ENCODE measurements at places on chromosomes 1 and 21.
A peak's percentile ranks its signal among the peaks of the same experiment; 100 is the strongest.

DNA sequence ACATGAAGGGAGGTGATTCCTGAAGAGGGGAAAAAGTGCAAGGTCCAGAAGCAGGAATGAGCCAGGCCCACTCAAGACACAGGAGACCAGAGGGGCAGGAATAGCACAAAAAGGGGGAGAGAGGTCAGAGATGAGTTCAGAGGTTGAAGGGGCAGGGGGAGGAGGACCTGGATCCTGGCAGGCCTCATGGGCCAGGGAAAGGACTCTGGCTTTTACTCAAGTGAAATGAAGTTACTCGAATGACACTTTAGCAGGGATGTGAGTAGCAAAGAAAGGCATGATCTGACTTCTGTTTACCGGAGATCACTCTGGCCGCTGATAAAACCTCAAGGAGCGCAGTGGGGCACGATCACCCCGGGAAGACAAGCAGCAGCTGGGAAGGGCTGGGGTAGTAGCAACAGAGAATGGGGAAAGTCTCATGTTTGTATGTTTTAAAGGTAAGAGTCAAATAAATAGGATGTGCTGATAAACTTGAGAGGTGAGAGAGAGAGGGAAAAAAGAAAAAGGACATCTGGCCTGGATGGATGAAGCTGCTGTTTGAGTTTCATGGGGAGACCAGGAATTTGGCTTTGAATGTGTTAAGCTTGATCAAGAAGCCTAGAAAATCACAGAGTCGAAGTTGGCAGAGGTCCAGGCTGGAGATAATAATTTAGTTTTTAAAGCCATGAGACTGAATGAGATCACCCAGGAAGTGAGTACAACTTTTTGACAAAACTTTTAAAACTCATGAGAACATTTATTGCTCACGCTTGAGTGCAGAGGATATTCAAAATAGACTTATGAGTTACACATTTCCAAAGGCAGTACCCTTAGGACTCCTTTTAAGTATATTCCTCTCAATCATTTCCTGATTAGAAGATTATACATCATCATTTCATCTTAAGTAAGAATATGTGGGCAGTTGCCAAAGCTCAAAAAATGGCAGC lies 156.0 kb downstream of the RERE start:
- peak; percentile 53 for DNase-seq

DNA sequence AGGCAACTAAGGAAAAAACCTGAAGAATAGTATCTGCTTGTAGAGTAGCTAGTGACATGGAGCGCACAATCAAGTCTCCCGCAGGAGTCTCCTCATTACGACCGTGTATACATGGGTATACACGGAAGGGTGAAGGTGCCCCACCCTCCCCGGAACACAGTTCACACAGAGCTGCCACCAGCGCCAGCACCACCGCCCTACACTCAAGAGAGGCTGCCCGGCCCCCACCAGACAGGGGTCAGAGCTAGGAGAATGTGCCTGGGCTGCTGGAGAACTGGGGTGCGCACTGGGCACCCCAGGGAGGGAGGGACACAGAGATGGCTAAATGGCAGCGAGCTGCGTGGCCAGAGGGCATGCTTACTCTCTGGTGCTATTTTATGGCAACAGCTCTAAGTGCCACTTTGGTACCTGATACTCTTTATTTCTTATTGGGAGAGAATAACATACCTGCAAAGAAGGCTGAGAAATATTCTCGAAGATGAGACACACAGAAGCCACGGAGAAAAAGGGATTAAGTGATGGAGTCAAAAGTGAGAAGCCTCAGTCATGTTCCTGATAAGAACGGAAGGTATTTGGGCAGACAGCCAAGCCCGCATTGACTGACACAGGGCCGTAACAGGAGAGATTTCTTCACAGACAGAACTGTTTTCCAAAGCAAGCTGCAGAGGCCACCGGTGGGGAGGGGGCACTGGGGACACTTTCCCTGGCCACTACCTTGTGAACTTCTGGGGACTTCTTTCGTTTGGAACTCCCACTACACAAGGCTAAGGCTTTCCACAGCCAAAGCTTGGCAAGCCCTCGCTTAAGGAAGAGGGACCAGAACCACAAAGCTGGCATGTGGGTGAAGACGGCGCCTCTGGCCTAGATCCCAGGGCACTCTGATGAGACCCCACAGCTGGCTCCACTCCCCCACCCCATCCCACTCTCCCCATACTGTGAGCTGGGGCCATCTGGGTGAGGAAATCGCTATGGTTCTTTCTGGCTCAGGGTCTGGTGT lies 108.0 kb downstream of the PGBD5 start:
- no peak for DNase-seq

DNA sequence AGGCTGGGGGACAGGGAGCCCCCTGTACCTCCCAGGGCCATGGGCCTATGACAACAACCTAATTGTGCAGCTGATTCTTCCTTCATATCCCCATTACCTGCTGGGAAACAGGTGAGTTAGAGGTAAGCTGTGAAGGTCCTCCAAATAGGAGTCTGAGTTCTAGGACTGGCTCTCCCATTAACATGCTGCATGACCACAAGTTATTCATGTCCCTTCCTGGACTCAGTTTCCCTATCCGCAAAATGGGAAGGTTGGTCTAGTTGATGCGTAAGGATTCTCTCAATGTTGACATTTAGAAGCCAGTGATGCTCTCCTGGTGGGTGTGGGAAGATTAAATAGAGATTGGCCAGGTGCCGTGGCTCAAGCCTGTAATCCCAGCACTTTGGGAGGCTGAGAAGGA lies 4.1 kb downstream of the ZNF683 start:
- no peak for DNase-seq

GRCh38 chr21:43716376-43717165 lies 2.4 kb upstream of the PDXK start:
- no peak for DNase-seq

- DNase-seq, result no peak
These were observed 252.1 kb downstream of the MATN1 start for GRCh38 chr1:30471307-30471706.

GRCh38 chr1:193031431-193031830 lies 27.7 kb downstream of the UCHL5 start:
- DNase-seq, result peak; percentile 36

DNA sequence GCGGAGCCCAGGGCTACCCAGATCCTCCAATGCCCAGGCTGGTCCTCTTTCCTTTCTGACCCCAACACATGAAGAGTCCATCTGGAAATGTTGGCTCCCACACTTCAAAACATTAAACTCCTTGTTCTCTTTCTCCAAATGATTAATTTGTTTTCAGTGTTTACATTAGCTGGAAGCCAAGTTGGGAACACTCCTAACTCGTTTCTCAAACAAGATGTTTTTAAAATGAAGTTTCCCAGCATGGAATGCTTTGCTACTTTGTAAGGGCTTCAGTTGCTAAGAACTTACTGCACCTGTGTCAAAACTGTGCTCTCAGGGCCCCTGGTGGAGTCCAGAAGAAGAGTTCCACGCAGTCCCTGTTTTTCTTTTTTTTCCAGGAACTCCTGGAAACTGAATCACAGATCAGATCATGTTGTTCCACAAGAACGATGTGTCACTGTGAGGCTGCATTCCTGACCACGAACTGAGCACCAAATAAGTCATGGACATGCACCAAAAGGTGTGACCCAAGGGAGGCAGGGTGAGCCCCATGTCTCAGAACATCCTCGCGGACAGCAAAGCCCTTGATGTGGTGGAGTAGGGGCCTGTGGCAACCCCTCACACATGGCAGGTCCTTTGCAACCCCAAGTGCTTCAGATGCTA lies 257.3 kb downstream of the KCNJ6 start:
- no peak for DNase-seq

DNA sequence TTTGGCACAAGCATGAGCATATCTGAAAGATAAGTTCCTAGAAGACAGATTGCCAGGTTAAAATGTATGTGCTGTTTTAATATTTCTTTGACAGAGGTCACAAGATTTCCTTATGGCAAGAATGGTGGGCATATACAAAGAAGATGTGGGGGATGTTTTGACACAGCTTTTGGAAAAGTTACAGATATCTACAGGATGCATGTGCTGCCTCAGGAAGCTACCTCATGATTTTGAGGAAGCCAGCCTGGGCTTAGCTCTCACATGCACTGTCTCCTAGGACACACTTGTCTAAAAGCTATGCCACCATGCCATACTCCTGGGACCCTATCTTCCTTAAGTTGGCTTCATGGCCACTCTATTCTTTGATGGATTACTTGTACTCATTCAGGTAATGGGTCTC lies 99.9 kb downstream of the C1orf94 start:
- no peak for DNase-seq

- DNase-seq, result no peak
These were observed 77.8 kb upstream of the C1orf105 start for GRCh38 chr1:172342584-172343239.

DNA sequence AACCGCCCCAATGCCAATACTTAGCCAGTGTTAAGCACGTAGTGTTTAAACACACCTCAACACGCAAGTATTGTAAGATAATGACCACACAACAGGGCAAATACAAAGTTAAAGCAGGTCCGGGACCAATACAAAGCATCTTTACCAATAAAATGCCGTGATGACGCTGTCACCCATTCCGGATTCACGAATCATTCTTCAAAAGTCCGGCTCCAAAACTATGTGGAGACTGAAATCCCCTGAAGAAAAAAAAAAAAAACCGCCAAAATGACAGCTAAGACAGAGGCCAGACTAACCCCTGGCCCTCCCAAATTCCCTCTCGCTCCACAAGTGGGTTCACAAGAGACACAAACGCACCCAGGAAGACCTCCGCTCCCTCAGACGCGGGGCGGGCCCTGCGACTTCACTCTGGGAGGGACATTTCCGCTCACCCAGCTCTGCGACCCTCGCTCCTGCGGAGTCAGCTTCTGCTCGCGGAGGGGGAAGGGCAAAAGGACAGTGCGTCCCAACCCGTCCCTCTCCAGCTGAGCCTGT lies 625 bp upstream of the DARS2 start:
- DNase-seq, result no peak

GRCh38 chr1:66290761-66291530 lies 243.0 kb upstream of the SGIP1 start:
- no peak for DNase-seq

DNA sequence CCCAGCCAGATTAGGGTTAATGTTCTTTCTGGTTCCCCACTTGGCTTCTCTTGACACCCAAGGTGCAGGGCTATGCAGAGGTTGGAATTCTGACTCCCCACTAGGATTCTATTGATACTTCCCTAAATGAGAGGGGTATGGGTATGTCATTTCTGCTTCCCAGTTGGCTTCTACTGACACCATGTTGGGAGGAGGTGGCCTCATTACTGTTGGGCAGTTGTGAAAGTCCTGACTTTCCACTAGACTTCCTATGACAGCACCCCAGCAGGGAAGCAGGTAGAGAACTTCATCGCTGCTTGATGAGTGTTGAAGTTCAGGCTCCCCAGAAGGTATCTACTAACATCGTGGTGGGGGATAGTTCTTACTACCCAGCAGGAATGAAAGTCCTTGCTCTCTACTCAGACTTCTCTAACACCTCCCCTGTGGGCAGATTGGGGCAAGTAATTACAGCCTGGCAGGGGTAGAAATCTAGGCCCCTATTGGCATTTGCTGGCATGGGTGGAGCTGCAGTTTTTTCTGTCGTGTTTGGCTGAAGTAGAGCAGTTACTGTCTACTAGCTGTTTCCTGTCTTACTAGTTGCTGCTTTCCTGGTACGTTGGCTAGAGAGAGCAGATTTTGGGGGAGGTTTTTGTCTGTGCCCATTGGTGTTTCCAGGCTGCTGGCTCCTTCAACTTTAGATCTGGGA lies 41.5 kb downstream of the ZYG11B start:
- no peak for DNase-seq

DNA sequence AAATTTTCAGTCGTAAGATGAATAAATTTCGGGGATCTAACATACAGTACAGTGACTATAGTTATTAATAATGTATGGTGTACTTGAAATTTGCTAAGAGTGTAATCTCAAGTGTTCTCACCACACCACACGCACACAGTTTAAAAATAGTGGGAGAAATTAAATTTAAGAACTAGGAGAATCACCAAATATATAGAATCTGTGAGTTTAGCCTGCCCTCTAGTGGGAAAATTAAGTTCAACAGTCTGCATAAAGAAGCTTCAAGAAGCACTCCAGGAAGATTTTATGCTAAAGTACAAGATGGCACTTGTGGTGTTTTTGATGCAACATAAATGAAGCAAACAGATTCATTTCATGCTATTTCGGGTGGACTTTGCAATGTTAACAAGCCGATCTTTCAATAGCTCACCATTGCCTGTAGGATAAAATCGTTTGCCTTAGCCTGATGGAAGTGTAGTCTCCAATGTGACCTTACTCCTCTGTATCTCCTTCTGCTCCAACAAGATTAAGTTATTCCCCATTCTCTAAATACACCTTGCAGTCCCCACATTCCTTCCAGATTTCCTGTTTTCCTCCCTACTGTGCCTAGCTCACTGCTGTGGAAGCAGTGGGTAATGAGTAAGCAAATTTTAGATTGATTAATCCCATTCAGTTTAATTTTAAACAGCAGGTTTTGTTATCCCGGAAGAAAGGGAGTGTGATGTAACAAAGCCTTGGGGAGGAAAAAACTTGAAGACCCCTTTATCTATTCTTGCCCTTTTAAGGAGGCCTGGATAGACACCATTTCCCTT lies 8.7 kb upstream of the PIK3C2B start:
- no peak for DNase-seq

- DNase-seq, result no peak
These were observed 123.5 kb downstream of the PATJ start for GRCh38 chr1:61865646-61866220.

- no peak for DNase-seq
These were observed at the start of gene SAMD13 for GRCh38 chr1:84301004-84301784. TSS of gene SAMD13 (plus strand) at chr1:84301708. CDS start at chr1:84303235, 1,527 bp downstream.

GRCh38 chr1:234967121-234967520 lies 161.5 kb downstream of the TOMM20 start:
- DNase-seq, result no peak

GRCh38 chr1:36156329-36157114 lies 562 bp downstream of the MAP7D1 start:
- peak; percentile 79 for DNase-seq

DNA sequence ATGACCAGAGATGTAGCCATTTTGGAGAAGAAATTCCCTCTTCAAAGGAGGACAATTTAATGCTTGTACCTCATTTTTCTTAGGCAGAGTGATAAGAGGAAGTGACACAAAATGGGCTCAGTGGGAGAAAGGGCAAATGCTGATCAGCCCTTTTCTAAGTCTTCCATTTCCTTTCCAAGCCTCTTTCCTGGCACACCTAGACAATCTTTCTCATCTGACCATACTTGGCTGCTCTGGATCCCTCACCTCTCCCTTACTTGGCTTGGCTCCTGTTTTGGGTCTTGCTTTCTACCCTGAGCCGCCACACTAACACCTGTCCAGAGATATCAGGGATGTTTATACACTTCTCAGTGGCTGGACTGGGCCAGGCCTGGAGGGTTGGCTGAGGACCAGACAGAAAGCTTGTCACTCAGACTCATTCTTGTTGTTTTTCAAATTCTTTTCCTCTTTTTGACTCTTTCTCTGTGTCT lies 13.1 kb downstream of the TXNIP start:
- DNase-seq, result no peak

- no peak for DNase-seq
These were observed 16.1 kb upstream of the PCP4 start for GRCh38 chr21:39851002-39851618.

DNA sequence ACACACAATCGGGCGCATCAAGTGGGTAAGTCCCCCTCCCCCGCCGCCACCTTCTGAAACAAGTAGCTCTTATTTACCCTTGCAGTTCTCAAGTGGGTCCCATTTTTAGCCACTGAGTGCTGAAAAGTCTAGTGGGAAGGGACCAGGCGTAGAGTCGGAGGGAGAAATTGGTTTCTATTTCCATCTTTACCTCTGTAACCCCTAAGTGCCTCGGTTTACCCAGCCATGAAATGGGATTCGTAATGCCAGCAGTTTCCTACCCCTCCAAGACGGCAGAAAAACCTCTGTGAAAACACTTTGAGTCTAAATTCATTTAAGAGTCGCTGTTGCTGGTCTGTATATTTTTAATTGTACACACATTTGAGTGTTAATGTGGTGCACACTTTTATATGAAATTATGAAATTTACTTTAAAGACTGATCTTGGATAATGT lies 928 bp downstream of the TLCD4 start:
- DNase-seq, result no peak

All from T-helper 2 cell (primary cell).